Caco-2 (cell line): ENCODE measurements at places on chromosomes 4 and X. TPM values are rescaled to one million over a fixed set of nuclear protein-coding genes. Genes with fewer than 3 reads are reported as not detected.

GRCh38 chr4:100130491-100130890, 59.8 kb downstream of the DDIT4L start:
- H3K27me3 ChIP-seq = no peaks in the 10 kb centered on the region
- no peaks in the 10 kb centered on the region for H3K36me3 ChIP-seq
- no peak for DNase-seq

GRCh38 chr4:177489471-177490246, 47.4 kb upstream of the AGA start:
- H3K27ac ChIP-seq = no peak overlapping the region
- H3K36me3 ChIP-seq = no peaks in the 10 kb centered on the region
- no peak overlapping the region for H3K4me3 ChIP-seq
- H3K4me1 ChIP-seq = 0 out of 2 replicates have a peak, but pooled peaks cover 1% of the 10 kb centered on the region

GRCh38 chr4:33494150-33494549, 2750.2 kb downstream of the ARAP2 start:
- no peaks in the 10 kb centered on the region for H3K36me3 ChIP-seq
- no peaks in the 10 kb centered on the region for H3K4me1 ChIP-seq
- no peak for DNase-seq

DNA sequence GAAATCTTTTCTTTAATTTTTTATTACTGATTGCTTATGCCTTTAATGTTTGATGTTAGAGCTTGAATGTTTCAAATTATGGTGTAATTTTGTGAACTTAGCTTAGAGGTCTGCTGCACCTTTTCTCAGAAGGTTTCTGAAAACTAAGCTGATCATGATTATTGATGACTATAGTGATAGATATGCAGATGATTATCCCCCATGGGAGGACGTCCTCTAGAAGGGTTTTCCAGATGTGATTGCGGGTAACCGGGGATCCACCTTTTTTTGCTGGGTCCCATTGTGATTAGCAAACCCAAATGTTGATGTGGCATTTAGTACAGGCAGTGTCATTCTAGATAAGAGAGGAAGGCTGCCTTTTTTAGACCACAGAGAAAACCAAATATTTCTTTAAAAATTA, 272.9 kb downstream of the FBXO8 start:
- no peak overlapping the region for H3K4me3 ChIP-seq
- no peaks in the 10 kb centered on the region for H3K27me3 ChIP-seq
- H3K4me1 ChIP-seq = peaks cover 6% of the 10 kb centered on the region; the same call in 1 of the 2 replicates
- no peak overlapping the region for H3K27ac ChIP-seq
- no peaks in the 10 kb centered on the region for H3K36me3 ChIP-seq

DNA sequence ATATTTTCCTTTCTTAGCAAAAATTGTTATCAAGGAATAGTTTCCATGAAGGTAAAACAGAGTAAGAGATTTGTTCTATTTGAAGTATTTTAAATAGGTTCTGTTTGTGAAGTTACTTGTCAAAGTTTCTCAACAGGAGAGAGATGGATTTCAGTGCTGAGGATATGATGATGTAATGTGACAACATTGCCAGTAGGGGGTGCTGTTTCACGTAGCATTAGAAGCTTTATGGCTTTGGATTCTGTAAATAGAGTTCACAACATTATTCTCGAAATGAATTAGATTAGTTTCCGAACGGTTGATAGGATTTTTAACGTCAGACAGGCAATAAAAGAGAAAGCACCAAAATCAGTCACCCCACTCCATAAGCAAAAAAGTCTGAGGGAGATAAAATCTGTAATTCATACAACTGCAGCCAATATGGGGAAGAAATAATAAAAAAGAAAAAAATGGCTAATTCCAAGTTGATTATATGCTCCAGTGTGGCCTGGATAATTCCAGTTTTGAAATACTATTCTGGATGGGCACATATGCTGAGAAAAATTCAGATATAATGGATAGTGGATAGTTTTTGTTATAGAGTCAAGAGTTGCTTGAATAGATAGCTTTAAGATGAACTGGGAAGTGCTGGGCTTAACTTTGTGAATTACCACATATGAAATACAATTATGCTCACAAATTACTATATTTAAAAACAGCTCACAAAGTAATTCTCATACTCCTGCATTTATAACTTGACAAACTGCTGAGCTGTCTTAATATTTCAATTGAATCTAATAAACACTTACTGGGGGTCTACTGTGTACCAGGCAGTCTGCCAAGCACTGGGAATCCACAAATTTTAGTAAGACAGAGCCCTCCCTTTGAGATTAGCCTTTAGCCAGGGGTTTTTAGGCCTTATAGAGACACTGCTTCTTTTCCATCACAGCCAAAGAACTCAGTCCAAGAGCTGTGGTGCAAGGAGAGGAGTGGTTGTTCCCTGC, 109.1 kb downstream of the GPAT3 start:
- DNase-seq = peak; percentile 52
- H3K27me3 ChIP-seq = no peaks in the 10 kb centered on the region
- H3K4me1 ChIP-seq = no peaks in the 10 kb centered on the region
- no peak overlapping the region for H3K4me3 ChIP-seq
- H3K36me3 ChIP-seq = no peaks in the 10 kb centered on the region

DNA sequence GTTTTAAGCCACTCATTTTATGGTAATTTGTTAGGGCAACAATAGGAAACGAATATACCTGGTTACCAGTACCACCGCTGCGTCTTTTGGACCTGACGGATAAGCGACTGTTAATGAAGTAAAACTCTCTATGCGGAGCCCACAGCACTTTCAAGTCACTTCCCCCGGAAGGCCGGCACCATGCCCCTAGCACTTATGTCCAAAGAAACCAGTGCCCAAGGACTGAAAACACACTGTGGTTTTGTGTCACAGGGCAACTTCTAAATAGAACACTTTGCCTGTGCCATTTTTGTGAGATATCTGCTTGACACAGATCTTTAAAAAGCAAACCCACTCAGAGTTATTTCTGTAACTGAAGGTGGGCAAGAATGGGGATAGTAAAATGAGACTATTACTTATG, 22.7 kb downstream of the SH3KBP1 start:
- no peaks in the 10 kb centered on the region for H3K36me3 ChIP-seq
- H3K4me3 ChIP-seq = no peak overlapping the region
- no peaks in the 10 kb centered on the region for H3K4me1 ChIP-seq
- H3K27me3 ChIP-seq = no peaks in the 10 kb centered on the region

GRCh38 chr4:80153874-80154544, 43.3 kb upstream of the PRDM8 start:
- DNase-seq = no peak
- H3K27me3 ChIP-seq = no peaks in the 10 kb centered on the region
- no peak overlapping the region for H3K4me3 ChIP-seq
- no peaks in the 10 kb centered on the region for H3K36me3 ChIP-seq
- H3K27ac ChIP-seq = no peak overlapping the region

- H3K4me1 ChIP-seq = no peaks in the 10 kb centered on the region
- H3K4me3 ChIP-seq = no peak overlapping the region
- no peaks in the 10 kb centered on the region for H3K27me3 ChIP-seq
- H3K27ac ChIP-seq = no peak overlapping the region
Observed at GRCh38 chrX:68989865-68990606, 161.2 kb downstream of the EFNB1 start.

- H3K27ac ChIP-seq = no peak overlapping the region
- no peaks in the 10 kb centered on the region for H3K27me3 ChIP-seq
- no peak overlapping the region for H3K4me3 ChIP-seq
- DNase-seq = no peak
- H3K4me1 ChIP-seq = no peaks in the 10 kb centered on the region; the same call in 1 of the 2 replicates
Observed at GRCh38 chrX:13716905-13717304, 17.5 kb downstream of the TRAPPC2 start.

GRCh38 chr4:70027011-70027410, 1.2 kb upstream of the HTN3 start:
- H3K36me3 ChIP-seq = no peaks in the 10 kb centered on the region
- no peak overlapping the region for H3K27ac ChIP-seq
- no peaks in the 10 kb centered on the region for H3K27me3 ChIP-seq
- no peaks in the 10 kb centered on the region for H3K4me1 ChIP-seq
- H3K4me3 ChIP-seq = no peak overlapping the region

- H3K27me3 ChIP-seq = no peaks in the 10 kb centered on the region
- no peak overlapping the region for H3K4me3 ChIP-seq
- DNase-seq = no peak
- H3K36me3 ChIP-seq = no peaks in the 10 kb centered on the region; the same call in 1 of the 2 replicates
- no peak overlapping the region for H3K27ac ChIP-seq
Observed at GRCh38 chrX:13778916-13779315, 38.0 kb downstream of the GPM6B start.

DNA sequence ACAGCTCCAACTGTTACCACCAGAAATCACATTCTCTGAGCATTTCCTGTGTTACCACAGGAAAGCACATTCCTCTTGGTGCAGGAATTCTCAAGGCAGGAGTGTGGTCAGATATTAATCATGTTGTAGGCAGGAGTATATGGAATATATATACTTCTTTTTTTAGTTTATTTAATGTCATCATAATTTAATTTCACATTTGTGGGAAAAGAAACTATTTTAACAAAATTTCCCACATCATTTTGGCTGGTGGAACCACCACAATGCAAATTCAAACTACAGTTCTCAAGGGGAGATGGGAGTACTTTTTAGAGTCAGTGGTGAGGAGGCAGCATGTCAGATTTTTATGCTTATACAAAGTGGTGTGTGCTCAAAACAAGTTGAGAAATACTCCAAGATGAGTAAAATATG, 139.0 kb downstream of the ATP10D start:
- no peaks in the 10 kb centered on the region for H3K36me3 ChIP-seq
- DNase-seq = no peak
- H3K27ac ChIP-seq = no peak overlapping the region
- no peaks in the 10 kb centered on the region for H3K27me3 ChIP-seq
- H3K4me3 ChIP-seq = no peak overlapping the region
- H3K4me1 ChIP-seq = no peaks in the 10 kb centered on the region; the same call in 1 of the 2 replicates

- no peaks in the 10 kb centered on the region for H3K27me3 ChIP-seq
- H3K4me3 ChIP-seq = no peak overlapping the region
- no peak overlapping the region for H3K27ac ChIP-seq
- H3K36me3 ChIP-seq = no peaks in the 10 kb centered on the region
Observed at GRCh38 chr4:113773014-113773413, 11.5 kb upstream of the CAMK2D start.

- peak overlapping the region; percentile 23 for H3K27ac ChIP-seq
- peak; percentile 30 for DNase-seq
- H3K36me3 ChIP-seq = no peaks in the 10 kb centered on the region
- H3K4me3 ChIP-seq = no peak overlapping the region
- no peaks in the 10 kb centered on the region for H3K27me3 ChIP-seq
Observed at GRCh38 chrX:124234348-124234747, 98.1 kb upstream of the TEX13D start.

DNA sequence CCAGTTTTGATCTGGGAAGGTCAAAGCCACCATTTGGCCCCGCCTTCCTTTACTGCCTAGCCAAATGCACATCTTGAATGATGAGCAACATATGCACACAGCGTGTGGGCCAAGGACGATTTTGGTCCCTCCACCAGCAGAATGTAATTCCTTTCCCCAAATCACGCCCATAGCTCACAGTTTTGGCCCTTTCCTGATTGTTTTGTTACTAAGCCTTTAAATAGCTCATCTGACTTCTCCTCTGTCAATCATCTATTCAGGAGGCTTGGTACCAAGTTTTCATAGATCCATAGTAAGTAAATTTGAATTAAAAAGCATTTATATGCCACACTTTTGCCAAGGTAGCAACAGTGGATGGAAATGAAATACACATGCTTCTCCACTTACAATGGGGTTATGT, 123.3 kb downstream of the NFKB1 start:
- no peak for DNase-seq
- H3K27me3 ChIP-seq = no peaks in the 10 kb centered on the region
- H3K4me1 ChIP-seq = peaks cover 28% of the 10 kb centered on the region
- no peak overlapping the region for H3K4me3 ChIP-seq
- no peaks in the 10 kb centered on the region for H3K36me3 ChIP-seq

DNA sequence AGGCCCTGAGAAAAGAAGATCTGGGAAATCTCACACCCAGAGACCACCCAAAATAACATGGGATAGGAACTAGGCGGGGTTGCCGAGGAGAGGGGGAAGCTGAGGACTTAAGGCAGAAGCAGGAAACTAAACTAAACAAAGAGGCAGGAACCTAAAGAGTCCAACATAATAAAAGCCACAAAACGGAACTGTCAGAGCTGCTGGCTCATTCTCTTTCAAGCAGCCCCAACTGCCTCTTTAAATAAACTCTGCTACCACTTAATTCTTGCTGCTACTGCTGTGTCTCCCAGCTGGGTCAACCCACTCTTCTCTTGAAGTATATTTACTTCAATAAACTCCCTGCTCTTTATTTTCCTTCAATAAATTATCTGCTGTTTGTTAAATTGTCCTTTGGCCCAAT, 44.5 kb downstream of the MAGEB16 start:
- H3K27me3 ChIP-seq = no peaks in the 10 kb centered on the region
- no peak overlapping the region for H3K27ac ChIP-seq
- H3K36me3 ChIP-seq = no peaks in the 10 kb centered on the region
- H3K4me1 ChIP-seq = no peaks in the 10 kb centered on the region
- DNase-seq = no peak
- no peak overlapping the region for H3K4me3 ChIP-seq

- no peaks in the 10 kb centered on the region for H3K36me3 ChIP-seq
- no peaks in the 10 kb centered on the region for H3K4me1 ChIP-seq
- H3K27ac ChIP-seq = no peak overlapping the region
- DNase-seq = no peak
Observed at GRCh38 chr4:138408758-138409157, 166.6 kb upstream of the SLC7A11 start.

- no peak overlapping the region for H3K4me3 ChIP-seq
- no peaks in the 10 kb centered on the region for H3K36me3 ChIP-seq
- H3K27ac ChIP-seq = no peak overlapping the region
- no peak for DNase-seq
- no peaks in the 10 kb centered on the region for H3K4me1 ChIP-seq
Observed at GRCh38 chr4:114021451-114021850, 42.0 kb upstream of the ARSJ start.

DNA sequence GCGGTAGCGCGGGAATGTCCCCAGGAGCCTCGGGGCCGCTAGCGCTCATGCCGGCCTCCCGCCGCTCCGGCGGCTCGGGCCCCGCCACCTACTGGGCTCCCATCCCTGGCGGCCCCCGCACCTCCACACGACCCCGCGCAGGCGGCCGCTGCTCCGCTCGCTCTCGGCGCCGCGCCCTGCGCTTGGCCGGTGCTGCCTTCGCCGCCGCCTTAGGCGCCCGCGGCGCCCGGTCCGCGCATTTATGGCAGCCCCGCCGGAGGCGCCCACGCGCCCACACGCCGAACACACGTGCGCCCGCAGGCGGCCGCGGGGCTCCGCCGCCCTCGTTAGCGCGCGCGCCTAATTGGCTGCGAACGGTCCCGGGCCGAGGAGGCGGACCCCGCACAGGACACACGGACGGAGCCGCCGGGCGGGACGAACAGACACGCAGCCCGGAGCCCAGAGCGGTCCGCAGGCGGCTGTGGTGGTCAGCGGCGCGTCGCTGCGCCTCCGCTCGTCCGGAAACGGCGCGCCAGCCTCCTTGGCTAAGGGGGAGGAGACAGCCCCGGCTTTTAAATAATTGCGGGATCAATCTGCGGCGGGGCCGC, at the start of gene NKX1-1:
TSS of gene NKX1-1 (minus strand) at position 49 of the 587 bp plus-strand sequence. CDS start at position 49, 0 bp downstream.
- no peaks in the 10 kb centered on the region for H3K4me1 ChIP-seq
- no peaks in the 10 kb centered on the region for H3K27me3 ChIP-seq
- no peak for DNase-seq
- H3K36me3 ChIP-seq = no peaks in the 10 kb centered on the region
- H3K27ac ChIP-seq = no peak within 1 kb of the TSS
- H3K4me3 ChIP-seq = no peak within 1 kb of the TSS

The GCNA gene
- 2.8 and 3.4 TPM in 2 replicates for total RNA-seq

The PSAPL1 gene
- 14.3 and 14.7 TPM in 2 replicates for total RNA-seq

The MBNL3 gene
- total RNA-seq = 174 and 195 TPM in 2 replicates

The SYTL5 gene
- total RNA-seq = 8.8 and 8.9 TPM in 2 replicates

The ITIH6 gene
- 0.29 and 0.39 TPM in 2 replicates for total RNA-seq

The UBE2A gene
- 49.6 and 52.9 TPM in 2 replicates for total RNA-seq

The RGN gene
- 32.9 and 36.2 TPM in 2 replicates for total RNA-seq

The CPLX1 gene
- 20.5 and 20.9 TPM in 2 replicates for total RNA-seq
